ENCODE measurements at places on chromosomes 5 and 9.

- no peak for DNase-seq
Observed at GRCh38 chr9:126306071-126306647, 20.5 kb upstream of the MVB12B start.

DNA sequence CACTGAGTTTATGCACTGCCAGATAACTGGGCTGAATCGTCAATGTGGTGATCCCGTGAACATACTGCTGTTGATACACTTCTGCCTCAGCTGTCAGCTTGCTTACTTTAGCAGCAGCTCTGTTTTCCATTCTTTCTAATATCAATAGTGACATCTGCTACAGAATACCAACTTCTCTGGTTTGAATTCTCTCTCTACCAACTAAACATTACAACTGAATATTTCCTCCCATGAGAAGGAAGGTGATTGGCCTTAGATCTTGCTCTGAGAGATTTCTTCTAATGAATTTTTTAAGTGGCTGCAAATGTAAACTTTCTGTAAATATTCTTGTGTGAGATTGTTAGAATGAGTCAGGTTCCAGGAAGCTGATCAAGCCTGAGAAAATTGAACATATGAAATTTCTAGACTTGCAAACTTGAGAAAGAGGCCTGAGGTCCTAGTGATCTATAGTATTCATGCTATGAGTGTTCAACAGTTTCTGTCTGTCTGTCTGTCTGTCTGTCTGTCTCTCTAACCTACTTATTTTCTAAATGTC is 205.5 kb upstream of the CDKN2B start:
- no peak for DNase-seq

DNA sequence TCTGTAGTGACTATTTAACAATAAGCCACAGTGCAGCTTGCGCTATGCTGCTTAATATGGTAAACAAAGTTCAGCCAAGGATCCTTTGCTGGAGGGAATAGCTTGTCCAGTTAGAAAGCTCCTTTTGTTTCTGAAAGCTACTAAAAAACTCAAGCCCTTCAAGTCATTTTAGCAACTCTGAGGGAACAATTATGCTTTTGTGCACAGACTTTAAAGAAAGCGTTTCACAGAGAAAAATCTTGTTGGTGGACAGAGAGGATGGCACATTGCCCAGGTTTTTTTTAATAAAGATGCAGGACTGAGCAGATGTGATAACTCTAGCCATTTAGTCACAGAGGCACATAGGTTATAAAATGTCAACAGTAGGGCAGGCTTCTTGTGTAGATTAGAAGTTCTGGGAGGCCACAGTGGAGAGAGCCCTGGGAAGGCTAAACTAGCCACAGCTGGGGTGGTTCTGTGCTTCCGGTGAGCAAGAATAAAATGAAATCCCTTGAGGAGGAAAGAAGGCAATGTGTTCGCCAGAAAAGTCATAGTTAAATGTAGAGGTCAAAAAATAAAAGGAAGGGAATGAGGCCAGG is 63.4 kb downstream of the ALDH7A1 start:
- no peak for DNase-seq

DNA sequence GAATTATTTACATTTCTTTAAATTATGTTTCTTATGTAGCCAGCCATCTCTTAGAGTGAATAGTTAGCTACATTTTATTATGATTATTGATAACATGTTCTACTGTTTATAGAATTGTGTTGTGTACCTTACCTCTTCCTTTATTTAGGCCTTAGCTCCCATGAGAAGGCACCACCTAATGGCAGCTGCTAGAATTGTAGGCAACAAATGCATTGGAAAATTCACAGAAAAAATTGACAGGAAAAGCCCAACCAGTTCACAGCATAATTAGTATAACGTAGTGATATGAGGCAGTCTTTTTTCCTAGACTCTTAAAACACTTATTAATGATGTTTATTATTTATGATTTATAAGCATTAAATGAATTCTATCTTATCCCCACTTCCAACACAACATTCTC is 175.8 kb downstream of the WDR70 start:
- no peak for DNase-seq

DNA sequence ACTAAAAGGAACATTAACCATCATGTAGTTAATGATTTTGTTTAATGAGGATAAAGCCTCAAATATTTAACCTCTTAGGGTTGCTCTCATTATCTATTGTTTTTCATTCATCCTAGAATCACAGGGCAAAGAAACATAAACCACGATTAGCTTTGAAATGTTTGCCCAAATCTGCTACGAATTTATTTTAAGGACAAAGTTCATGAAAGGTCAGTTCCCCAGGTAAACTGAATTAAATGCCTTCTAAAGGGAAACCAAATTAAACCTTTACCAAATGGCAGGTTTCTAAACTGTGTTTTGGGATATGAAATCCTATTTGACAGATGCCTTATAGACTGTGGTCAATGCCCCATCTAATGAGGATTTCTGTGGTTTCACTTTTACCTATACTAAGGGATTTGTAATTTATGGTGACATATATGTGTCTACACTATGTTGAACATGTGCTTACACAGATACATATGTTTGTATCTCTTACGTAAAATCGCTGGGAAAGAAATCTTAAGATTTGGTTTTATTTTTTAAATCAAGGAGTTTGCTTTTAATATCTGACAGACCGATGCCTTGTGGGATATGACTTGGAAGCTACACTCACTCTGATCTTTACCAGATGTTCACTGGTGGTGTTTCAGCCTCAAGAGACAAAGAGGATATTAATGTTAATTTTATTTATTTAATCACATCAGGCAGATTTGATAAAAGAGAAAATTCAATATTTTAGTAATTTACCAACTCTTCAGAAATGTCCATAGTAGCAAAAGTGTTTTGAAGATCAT is 188.4 kb downstream of the GLIS3 start:
- no peak for DNase-seq

DNA sequence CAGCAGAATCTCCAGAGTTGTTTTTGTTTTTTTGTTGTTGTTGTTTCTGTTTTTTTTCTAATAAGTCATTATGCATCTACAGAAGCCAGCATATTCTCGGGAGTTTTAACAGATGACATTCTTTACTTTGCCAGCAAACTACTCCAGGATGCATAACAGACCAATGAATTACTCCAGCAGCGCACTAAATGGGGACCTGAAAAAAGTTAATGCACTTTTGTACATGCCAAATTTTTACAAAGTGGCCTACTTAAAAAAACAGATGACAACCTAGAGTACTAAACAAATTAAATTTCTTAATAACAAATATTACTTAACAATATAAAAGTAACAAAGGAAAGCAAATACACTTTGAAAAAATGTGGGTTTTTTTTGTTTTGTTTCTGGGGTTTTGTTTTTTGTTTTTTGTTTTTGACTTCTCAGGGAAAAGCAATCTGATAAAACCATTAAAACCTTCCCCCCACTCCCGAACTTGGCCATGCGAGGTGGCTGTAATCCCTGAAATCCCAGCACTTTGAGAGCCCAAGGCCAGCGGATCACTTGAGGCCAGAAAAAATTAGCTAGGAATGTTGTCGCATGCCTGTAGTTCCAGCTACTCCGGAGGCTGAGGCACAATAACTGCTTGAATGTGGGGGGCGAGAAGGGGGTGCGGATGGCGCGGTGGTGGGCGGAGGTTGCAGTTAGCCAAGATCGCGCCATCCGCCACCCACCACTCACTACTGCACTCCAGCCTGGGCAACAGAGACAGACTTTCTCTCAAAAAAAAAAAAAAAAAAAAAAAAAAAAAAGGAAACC is 352.4 kb downstream of the CETN3 start:
- DNase-seq: no peak

DNA sequence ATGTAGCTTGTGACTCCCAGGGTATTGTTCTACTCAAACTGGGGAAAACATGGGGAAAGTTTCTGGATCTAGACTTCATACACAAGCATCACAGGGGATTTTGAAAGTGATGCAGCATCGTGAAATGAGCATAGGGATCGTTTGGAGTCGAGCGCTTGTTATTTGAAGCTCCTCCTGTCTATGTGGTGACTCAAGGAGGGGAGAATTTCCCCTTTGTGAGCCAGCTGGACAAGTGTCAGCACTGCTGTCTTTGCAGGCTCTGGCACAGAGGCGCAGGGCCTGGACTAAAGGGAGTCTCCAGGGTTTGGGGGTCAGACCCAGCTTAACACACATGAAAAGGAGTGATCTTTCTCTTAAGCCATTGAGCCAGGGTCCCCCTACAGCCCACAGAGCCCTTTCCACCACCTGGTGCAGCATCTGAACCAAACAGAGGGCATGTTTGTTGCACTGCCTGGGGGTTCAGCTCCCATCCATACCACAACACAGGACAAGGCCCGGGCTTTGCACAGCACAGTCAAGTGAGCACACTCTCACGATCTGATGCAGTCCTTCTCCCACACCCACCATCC is 51.0 kb downstream of the IRF1 start:
- DNase-seq: no peak

DNA sequence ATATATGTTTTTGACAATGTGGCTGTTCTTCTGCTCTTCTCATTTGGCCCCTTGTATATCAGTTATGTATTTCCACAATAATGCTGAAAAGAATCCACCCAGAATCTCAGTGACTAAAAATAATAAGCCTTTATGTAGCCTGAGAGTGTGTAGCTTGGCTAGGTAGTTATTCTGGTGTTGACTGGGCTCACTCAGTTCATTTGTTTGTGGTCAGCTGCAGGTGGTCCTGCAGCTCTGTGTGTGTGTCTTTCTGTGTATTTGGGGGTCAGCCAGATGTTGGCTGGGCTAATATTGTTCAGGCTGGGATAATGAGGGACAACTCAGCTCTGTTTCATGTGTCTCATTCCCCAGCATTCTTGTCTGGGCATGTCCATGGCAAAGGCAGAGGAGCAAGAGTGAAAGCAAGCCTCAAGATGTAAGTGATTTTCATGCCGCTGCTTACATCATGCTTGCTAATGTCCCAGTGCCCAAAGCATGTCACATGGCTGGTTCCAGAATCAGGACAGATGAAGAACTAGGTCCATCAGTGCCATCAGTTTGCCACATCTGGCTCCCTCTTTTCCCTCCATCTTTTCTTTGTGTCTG is 162.8 kb downstream of the KCTD16 start:
- no peak for DNase-seq

DNA sequence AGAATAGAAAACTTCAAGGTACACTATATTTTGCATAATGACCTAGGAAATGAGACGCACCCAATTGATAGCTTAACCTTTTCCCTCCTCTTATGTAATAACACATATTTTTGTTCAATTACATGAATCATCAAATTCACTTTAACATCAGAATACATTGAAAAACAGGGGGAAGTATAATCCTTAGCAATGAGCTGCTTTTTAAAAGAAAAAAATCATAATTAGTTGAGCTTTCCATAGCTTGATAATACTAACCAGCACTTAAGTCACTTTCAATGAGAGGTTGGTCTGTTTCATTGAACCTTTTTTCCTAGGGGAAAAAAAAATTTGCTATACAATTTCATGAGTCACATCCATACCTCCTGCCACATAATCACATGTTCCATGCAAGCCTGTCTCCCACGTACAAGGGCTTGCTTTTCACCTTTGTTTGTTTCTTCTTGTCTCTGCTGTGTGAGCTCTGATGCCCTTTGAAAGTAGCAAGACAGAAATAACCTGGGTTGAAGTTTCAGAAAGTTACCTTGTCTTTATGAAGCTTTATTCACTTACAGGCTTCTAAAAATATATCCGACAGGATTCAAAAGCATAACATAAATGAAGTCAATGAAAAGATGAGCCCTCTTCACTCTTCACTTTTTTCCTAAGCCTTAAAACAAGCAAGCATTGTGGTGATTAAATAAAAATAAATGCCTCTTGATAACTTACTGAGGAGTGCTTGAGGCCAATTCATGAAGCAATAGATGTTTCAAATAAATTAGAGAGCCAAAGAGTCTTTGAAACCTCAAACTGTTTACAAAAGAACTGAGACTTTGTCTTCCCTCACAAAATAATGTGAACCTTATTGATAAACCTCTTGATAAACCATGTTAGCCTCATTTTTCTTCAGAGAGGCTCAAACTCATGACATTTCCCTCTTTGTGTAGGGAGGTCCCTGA is 108.5 kb downstream of the FEM1C start:
- no peak for DNase-seq

DNA sequence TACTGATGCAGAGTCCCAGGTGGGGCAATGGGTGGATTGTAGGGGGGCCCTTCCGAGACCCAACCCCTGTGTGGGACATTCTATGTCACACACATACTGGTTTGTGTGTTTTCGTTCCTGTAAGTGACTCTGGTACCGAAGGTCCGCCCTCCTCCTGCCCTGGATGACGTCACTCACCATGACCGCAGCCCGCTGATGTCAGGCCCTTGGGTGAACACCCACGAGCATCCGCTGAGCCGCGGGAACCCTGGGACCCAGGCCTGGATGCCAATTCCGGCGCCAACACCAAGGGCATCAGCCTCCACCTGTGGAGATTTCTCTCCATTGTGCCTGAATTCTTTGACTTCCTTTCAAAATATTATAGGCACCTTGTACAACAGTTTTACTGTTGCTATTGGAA is 184.3 kb downstream of the MTRR start:
- DNase-seq: no peak

- DNase-seq: no peak
Observed at GRCh38 chr5:34666392-34667080, 10.4 kb downstream of the RAI14 start.

DNA sequence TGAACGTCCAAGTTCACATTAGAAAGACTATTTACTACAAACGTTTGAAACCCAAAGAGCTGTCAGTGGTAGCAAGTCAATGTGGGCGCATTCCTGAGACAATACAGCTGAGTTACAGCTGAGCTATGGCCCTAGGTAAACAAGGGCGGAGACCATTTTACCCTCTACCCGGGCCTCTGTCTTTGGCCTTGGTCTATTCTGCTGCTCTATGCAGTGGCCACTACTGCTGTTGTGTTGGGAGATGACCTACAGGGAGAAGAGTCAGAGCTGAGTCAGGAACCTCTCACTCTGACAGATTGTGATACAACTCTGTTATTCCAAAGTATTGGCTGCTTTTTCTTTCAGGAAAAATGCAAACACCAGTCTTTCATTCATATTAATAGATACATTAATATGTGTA is 700.6 kb downstream of the SEMA5A start:
- DNase-seq: no peak

DNA sequence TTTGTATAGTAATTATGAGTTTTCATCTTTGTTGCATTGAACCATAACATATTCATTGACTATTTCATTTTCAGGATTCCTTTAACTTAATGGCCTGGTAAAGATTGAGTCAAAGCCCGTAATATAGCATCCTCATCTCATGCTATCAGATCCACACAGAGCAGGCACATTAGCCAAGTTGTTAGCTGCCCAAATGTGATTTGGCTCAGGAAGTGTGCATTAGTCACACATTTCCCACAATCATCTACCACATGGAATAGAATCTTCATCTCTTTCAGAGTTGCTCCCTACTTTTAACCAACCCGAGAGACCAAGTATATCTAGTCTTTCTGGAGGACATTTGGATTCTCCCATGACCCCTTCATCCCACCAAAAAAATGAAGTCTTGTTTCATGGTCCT is 481.0 kb upstream of the PTGER4 start:
- no peak for DNase-seq

- no peak for DNase-seq
Observed at GRCh38 chr5:109668668-109669422, 20.9 kb upstream of the MAN2A1 start.

- DNase-seq: no peak
Observed at GRCh38 chr5:35198075-35198474, 32.2 kb downstream of the PRLR start.

- DNase-seq: no peak
Observed at GRCh38 chr5:41820150-41820549, 50.1 kb downstream of the OXCT1 start.

GRCh38 chr5:167208911-167209310 is 1082.5 kb upstream of the WWC1 start:
- DNase-seq: no peak

- no peak for DNase-seq
Observed at GRCh38 chr5:51383131-51384121, at the start of gene ISL1. Gene ISL1 (plus strand): TSS chr5:51383448. CDS start chr5:51383672, 224 bp downstream.

- no peak for DNase-seq
Observed at GRCh38 chr5:56389261-56389660, 156.1 kb upstream of the ANKRD55 start.

Data from activated CD4-positive, alpha-beta memory T cell treated with anti-CD3 and anti-CD28 coated beads, Interleukin-2, amount 10 ng/mL, durations not matched to agents 7 days and 5 days (primary cell).